Smooth muscle cell of the coronary artery (primary cell): ENCODE measurements at places on chromosomes 13 and 19. TPM values are rescaled to one million over a fixed set of nuclear protein-coding genes. Genes with fewer than 3 reads are reported as not detected.

The TNFSF9 gene
- total RNA-seq, result under 0.01 and 0.30 TPM in 2 replicates

The EBI3 gene
- total RNA-seq, result 0.08 TPM in 1 of 2 replicates, not detected in the other

The UHRF1 gene
- total RNA-seq, result 11.9 and 27.5 TPM in 2 replicates

The OVOL3 gene
- total RNA-seq, result not detected in 2 replicates
